Astrocyte of the cerebellum (primary cell): ENCODE measurements at places on chromosomes 13 and 19.
A peak's percentile ranks its signal among the peaks of the same experiment; 100 is the strongest.

DNA sequence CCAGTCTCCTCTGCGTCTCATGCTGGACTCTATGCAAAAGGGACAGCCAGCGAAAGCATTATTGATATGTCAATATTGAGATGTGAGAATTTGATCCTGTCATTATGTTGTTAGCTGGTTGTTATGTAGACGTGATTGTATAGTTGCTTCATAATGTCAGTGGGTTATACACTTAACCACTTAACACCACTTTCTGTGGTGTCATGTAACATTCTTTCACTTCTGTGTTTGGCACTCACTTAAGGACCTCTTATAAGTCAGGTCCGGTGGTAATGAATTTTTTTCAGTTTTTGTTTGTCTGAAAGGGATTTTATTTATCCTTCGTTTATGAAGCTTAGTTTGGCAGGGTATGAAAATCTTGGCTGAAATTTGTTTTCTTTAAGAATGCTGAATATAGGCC lies 7.1 kb upstream of the SIGLEC7 start:
- no peak for DNase-seq

DNA sequence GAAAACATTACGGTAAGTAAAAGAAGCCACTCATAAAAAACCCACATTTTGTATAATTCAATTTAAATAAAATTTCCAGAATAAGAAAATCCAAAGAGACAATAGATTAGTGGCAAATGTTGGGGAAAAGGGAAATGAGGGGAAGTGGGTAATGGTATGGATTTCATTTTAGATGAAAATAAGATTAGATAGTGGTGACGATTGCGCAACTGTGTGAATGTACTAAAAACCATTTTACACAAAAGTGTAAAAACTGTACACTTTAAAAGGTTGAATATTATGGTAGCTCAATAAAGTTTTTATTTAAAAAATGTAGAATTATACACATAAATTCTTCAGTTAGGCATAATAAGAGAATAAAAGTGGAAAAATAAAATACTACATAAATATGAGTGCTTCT lies 3.7 kb downstream of the MBD3L1 start:
- DNase-seq: no peak

DNA sequence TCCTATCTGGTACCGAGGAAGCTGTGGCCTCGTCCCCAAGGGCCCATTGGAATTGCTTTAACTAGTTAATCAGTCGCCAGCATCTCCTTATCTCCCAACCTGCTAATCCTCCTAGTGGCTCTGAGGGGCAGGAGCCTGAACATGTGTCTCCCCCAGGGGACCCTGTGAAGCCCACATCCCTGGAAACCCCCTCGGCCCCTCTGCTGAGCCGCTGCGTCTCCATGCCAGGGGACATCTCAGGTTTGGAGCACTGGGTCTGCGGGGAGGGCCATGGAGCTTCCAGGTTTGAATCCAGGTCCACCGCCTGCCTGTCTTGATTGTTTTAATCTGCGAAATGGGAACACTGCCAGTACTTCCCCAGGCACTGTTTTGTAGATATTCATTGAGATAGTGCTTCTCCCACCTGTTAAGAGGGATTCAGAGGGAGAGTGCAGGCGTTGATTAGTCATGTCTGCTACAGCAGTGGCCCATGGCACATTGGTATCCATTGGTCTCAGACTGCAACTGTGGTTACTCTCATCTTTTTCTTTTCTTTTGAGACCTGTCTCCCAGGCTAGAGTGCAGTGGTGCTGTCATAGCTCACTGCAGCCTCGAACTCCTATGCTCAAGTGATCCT lies 6.4 kb downstream of the PNPLA6 start:
- no peak for DNase-seq

DNA sequence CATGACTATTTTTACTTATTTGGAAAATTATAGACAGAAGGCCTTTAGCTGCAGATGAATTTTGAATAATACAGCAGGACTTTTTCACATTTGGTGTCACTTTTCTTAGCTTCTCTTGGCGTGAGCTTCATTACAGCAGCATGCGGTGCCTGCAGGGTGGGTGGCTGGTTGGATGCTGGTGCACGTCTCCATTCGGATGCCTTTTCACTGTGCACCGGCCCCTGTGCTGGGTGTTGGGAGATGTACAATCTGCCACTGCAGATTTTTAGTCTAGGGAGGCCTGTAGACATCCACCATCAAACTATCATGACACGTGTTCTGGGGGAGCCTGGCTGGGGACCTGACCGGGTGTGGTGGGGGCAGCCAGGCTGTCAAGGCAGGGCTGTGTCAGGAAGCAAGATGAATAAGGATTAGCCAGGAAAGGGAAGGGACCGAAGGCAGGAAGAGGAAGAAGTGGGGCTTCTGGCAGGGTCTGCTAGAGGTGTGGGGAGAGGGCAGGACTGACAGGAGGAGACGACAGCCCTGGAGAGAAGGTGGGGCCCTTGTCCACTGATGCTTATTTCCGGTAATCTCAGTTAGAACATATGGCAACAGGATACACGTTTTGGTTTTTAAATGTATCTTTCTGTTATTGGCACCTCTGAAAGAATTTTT lies 88.8 kb downstream of the ARHGEF7 start:
- DNase-seq: no peak

- DNase-seq: no peak
These were observed 11.6 kb downstream of the TMPRSS9 start for GRCh38 chr19:2371656-2372055.

DNA sequence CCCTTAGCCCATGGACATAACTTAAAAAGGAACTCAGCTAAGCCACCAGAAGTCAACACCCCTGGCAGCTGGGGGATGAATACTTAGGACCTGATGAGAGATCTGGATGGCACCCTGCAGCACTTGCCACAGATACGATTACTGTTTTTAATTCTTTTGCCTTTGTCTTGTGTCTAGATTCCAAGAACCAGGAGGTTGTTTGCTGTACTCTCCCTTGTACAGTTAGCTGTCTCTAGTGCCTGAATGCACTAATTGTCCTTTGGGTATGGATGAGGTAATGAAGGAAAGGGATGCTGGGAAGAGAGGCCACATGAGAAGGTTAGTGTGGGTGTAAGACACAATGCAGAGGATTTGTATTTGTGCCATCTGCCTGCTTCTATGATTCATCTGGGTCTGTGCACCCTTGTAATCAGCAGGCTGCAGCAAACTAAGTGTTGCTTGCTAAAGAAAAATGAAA lies 385.8 kb downstream of the KCNRG start:
- no peak for DNase-seq

GRCh38 chr13:109738298-109738746 lies 48.1 kb downstream of the IRS2 start:
- DNase-seq: no peak

GRCh38 chr13:110637747-110638146 lies 22.4 kb downstream of the NAXD start:
- DNase-seq: no peak

DNA sequence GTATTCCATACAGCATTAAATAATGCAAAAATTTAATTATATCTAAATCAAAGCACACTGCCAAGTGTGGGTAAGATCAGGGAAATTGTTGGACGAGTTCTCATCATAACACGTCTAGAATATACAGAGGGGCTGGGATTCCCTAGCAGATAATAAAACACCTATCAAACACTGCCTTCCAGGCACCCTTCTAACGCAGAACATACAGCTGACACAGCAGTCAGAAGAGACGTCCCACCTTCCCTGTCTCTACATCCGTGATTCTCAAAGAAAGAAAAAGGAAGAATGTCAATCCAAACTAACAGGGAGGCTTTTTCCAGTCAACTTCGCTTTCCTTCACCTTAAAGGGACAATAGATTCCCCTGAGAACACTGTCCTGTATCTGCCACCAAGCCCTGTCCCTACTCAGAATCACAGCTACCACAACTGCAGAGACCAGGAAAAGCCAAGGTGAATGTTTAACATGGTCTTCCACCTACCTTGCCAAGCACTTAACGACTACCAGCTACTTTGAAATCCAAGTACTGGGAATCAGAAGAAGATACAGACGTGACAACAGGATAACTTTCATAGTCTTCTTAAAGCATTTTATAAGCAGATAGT lies 38.5 kb downstream of the TBC1D4 start:
- no peak for DNase-seq

- no peak for DNase-seq
These were observed 449.2 kb downstream of the TSHZ3 start for GRCh38 chr19:30900051-30900450.

- no peak for DNase-seq
These were observed 4.0 kb downstream of the ARID3A start for GRCh38 chr19:929891-930258.

DNA sequence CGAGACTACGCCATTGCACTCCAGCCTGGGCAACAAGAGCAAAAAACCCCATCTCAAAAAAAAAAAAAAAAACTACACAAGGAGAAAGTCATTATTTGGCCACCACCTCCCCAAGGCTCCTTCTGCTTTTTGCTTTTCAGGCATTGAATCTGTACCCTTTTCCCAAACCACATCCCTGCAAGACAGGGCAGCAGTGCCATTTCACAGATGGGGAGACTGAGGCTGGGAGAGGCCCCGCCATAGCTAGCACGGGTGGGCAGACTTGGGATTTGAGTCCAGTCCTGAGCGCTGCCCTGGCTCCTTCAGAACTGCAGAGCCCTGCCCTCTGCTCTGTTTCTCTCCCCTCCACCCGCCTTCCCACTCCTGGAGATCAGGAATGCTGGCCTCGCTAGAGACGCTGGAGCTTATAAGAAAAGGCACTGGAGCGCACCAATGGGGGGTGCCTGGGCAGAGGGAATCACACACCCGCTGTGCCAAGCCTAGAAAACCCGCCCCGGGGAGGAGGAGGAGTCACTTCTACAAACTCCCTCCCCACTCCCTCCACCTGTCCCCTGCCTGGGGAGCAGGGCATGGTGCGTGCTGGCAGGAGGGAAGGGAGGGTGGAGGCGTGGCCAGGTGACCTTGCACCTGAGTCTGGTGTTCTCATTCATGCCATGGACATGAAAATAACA lies 17.6 kb downstream of the TJP3 start:
- no peak for DNase-seq

DNA sequence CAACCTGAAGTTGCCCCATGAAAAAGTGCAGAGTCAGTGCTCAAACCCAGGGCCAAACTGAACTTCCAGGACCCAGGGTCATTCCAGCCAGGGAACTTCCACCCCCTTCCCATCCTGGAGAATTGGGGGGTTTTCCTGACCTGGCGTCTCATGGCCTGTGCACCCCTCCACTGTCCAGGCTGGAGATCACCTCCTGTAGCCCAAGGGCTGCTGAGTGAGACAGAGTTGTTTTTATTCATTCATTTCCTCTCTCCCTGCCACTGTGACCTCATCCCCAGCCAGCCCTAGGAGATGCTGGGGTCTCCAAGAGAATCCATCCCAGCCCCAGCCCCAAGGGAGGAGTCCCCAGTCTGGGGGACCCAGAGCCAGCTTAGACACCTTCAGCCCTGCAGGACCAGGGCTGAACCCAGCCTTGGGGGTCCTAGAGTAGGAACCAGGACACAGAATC lies 4.2 kb downstream of the FCHO1 start:
- DNase-seq: no peak

GRCh38 chr13:106479929-106480328 lies 55.5 kb downstream of the EFNB2 start:
- DNase-seq: no peak

GRCh38 chr19:55931936-55932386 lies at the start of gene NLRP13:
Gene NLRP13, minus strand, starts transcription at chr19:55932336. Its CDS starts 25 bp downstream, at chr19:55932311.
- no peak for DNase-seq

- DNase-seq: no peak
These were observed 17.8 kb upstream of the KCTD4 start for GRCh38 chr13:45218689-45219088.

DNA sequence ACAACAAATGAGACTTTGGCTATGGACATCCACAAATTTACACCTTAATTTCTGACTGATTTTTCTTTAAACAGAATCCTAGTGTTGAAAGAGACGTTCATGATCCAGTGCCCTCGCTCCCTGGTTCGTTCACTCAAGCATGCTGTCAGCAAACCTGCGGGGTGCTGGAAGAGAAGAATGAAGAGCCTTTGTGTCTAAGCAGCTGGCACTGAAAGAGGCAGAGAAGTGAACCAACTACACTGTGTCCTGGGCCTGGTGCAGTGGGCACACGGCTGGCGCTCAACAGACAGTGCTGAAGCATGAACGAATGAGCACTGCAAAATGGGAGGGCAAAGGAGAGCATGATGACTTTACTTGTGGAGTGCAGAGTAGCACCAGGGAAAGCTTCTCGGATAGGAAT lies 46.8 kb downstream of the MIPEP start:
- DNase-seq: no peak

DNA sequence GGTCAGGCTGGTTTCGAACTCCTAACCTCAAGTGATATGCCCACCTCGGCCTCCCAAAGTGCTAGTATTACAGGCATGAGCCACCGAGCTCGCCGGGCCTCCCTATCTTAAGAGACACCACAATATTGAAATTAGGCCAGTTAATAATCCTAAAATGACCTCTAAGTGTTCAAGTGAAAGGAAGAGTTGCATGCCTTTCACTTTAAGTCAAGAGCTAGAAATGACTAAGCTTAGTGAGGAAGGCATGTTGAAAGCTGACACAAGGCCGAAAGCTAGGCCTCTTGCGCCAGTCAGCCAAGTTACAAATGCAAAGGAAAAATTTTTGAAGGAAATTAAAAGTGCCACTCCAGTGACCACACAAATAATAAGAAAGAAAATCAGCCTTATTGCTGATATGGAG lies 144.5 kb upstream of the FNDC3A start:
- no peak for DNase-seq

GRCh38 chr19:401866-402511 lies 7.0 kb downstream of the C2CD4C start:
- no peak for DNase-seq

- no peak for DNase-seq
These were observed 46.0 kb downstream of the RGCC start for GRCh38 chr13:41503356-41503755.

DNA sequence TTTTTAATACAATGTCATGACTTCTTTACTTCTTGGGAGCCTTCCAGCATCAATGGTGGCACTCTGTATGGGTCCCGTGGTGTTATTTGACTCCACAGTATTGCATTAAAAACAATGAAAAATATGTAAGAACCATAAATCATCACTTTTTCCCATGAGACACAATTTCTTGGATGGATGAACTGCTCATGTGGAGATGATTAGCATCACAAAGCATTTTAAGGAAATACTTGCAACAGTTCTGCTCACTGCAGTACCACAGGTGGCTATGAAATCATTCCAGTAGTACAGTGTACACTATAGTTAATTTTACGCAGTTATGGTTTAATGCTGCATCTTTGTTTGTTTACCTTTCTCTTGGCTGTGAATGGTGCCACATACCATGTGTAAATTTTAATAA lies 37.2 kb upstream of the C1QTNF9B start:
- peak; percentile 76 for DNase-seq

DNA sequence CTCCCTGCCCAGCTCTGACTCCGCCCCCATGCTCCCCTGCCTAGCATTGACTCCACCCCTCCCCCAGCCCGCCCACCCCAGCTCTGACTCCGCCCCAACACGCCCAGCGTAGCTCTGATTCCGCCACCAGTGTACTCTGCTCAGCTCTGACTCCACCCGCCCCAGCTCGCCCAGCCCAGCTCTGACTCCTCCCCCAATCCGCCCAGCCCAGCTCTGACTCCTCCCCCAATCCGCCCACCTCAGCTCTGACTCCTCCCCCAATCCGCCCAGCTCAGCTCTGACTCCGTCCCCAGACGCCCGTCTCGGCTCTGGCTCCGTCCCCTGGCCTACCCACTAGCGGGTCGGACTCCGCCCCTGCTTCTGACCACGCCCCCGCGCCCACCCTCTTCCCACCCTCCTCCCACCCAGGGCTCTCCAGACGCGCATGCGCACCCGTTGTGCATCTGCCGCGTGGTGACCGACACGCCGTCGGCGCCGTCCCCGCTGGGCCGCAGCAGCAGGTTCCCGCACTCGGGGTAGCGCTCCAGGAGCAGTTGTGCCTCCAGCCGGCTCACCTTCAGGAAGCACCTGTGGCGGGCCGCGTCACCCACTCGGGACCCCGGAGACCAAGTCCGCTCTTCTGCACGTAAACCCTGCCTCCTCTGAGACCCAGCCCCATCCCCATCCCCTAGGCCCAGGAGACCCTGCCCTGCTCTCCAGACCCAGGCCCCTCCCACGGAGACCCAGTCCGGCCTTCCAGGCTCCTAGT lies 10.2 kb downstream of the STAP2 start:
- DNase-seq: peak; percentile 86
